ENCODE measurements at places on chromosomes 13 and 19.

DNA sequence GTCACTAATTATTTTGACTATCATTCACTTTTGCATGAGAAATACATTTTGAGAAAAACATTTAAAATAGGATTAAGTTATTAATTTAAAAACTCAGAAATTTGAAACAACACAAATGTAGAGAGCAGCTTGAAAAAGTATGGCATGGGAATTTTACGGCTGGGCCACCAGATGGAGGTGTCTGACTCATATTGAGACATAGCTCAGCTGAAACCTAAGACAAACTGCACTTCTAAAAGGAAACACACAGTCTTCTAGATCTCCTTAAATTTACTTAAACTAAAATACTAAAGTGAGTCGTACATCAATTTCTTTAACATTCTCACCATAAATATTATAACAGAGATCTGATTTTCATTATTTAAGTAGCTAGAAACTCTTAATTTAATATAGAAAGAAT lies 41.9 kb upstream of the POSTN start:
- H3K36me3 ChIP-seq: no peaks in the 10 kb centered on the region
- no peak overlapping the region for H3K27ac ChIP-seq
- DNase-seq: no peak
- H3K4me1 ChIP-seq: no peaks in the 10 kb centered on the region
- no peak overlapping the region for H3K4me3 ChIP-seq

GRCh38 chr13:27679896-27680295 lies 58.2 kb downstream of the POLR1D start:
- H3K27me3 ChIP-seq: peaks cover 15% of the 10 kb centered on the region
- no peak overlapping the region for H3K4me3 ChIP-seq
- H3K4me1 ChIP-seq: no peaks in the 10 kb centered on the region
- H3K36me3 ChIP-seq: no peaks in the 10 kb centered on the region

DNA sequence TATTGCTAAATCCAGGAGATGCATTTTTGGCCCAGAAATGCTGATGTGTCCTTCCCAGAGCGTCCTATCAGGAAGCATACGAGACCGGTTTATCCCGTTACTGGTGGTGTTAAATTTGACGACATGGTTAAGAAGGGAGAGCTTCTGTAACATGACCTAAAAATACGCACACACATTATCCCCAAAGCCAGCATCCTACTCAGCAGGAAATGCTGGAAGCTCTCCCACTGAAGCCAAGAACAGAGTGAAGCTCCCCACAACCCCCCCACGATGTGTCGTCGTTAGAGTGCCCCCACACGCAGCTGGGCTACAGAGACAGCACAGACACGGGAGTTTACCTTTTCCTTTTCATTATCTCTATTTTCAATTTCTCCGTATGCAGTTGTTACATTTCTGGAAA lies 45.1 kb upstream of the MCF2L start:
- H3K27me3 ChIP-seq: peaks cover 22% of the 10 kb centered on the region
- H3K4me3 ChIP-seq: no peak overlapping the region
- H3K27ac ChIP-seq: no peak overlapping the region
- no peaks in the 10 kb centered on the region for H3K36me3 ChIP-seq
- no peak for DNase-seq

- peak; percentile 72 for DNase-seq
- peaks cover 7% of the 10 kb centered on the region for H3K4me1 ChIP-seq
- H3K27me3 ChIP-seq: no peaks in the 10 kb centered on the region
- H3K27ac ChIP-seq: no peak overlapping the region
- H3K4me3 ChIP-seq: no peak overlapping the region
Measured at GRCh38 chr19:49106648-49107135, 7.5 kb upstream of the LIN7B start.

- peak overlapping the region; percentile 15 for H3K27ac ChIP-seq
- no peak overlapping the region for H3K4me3 ChIP-seq
- DNase-seq: no peak
- peaks cover 58% of the 10 kb centered on the region for H3K4me1 ChIP-seq
- peaks cover 52% of the 10 kb centered on the region for H3K36me3 ChIP-seq
Measured at GRCh38 chr13:48507021-48507420, 25.9 kb downstream of the RCBTB2 start.

Measured in activated naive CD8-positive, alpha-beta T cell treated with anti-CD3 and anti-CD28 coated beads, Interleukin-2, amount 10 ng/mL, durations not matched to agents 7 days and 5 days (primary cell).